Myocyte (in vitro differentiated cells): ENCODE measurements at places on chromosomes 6 and 20. TPM values are rescaled to one million over a fixed set of nuclear protein-coding genes. Genes with fewer than 3 reads are reported as not detected.

- no peak for DNase-seq
Observed at GRCh38 chr6:117008618-117009017, 131.6 kb downstream of the RFX6 start.

Gene PSORS1C2
- total RNA-seq: not detected in 2 replicates

Gene RNF217
- 31.3 and 34.2 TPM in 2 replicates for total RNA-seq

GRCh38 chr6:163191704-163192537, 222.6 kb upstream of the QKI start:
- peak; percentile 60 for DNase-seq

DNA sequence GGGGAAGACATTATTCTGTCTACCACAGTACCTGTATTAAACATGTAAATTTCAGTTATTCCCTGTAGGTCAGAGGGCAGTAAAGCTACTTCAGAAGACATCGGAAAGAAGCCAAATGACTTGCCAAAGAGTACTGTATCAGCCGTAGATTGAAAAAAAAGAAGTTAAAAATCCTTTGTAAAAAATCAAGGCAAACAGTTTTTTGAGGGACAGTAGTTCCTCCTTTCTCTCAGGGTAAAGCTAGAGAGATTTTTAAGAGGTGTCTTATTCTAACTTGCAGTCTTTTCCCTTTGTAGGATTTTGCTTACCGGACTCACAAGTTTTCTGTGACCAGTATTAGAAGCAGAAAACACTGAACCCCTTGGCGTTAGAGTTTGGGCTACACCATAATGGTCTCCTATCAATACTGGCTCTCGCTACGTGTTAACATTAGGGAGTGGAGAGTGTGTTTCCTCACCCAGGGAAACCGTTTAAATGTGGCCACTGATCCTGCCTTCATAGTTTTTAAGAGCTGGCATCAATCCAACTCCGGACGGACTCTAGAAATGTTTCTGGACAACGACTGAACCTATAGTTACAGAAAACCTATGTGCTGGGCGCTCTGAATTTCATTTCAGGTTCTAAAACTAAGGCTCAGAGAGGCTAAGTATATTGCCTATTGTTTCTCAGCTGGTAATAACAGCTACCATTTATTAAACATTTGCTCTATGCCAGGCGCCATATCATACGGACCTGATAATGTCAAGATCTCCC, 1.3 kb upstream of the ASXL1 start:
- no peak for DNase-seq

DNA sequence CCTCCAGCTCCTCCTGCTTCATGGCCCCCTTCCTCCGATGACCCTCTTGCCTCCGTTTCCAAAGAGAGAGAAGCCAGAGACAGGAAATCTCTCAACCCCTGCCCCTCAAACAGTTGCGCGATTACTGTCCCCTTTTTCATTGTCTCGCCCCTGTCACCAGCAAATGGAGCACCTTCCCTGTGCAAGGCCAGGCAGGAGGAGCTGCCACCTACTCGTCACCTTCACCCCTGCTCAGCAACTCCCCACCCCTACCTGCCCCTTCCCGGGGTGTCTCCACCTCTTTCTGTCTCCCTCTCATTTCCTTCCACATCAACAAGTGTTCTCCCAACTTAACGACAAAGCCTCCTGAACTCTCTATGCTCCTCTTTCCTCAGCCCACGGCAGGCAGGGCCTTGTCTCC, 13.7 kb downstream of the PNLDC1 start:
- DNase-seq: no peak

GRCh38 chr6:150517175-150517574, 82.5 kb upstream of the PLEKHG1 start:
- DNase-seq: no peak

DNA sequence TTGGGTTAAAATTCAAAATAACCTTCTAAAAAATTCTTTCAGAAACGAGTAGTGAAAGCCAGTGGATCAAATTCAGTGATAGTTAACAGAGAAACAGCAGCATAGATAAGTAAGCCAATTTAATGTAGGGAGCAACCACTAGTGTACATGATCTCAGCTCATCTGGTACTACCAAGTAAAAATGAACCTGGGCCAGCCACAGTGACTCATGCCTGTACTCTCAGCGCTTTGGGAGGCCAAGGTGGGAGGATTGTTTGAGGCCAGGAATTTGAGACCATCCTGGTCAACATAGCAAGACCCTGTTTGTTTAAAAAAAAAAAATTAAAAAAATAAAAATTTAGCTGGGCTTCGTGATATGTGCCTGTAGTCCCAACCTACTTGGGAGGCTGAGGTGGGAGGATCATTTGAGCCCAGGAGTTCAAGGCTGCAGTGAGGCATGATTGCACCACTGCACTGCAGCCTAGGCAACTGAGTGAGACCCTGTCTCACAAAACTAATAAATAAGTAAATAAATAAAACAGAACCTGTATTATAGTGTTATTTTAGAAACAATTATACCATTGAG, 32.4 kb downstream of the CBFA2T2 start:
- DNase-seq: no peak

- DNase-seq: no peak
Observed at GRCh38 chr6:82953871-82954270, 111.8 kb downstream of the UBE3D start.

DNA sequence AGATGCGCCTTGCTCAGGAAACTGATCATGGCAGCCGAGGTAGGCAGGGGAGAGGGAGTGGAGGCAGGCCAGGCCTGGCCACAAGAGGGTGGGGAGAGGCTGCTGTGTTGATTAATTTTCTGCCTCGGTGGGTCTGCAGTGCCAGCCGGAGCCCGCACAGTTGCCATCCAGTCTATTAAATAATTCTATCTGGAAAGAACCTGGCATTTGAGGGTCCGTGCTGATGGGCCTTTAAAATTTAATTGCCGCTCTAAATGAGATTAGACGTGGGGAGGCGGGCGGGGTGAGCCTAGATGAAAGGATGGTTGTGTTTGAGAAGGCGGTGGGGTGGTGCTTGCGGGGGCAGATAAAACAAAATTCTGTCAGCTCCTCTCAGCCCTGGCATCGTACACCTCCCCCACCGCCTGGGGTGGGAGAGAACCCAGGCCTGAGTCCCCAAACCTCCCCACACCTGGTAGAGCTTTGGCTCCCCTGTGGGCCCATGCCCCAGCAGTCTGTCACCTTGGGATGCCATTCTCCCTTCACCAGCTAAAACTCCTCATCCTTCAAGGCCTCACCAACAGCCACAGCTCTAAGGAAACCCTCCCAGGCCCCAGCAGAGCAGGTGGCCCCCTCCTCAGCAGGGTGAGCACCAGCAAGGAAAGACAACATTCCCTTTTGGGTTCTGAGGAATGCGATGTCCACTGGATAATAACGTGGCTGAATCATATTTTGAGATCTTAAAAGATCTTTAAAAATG, 167.3 kb downstream of the GRM4 start:
- no peak for DNase-seq

GRCh38 chr6:132465530-132466485, 47.1 kb downstream of the STX7 start:
- DNase-seq: no peak

GRCh38 chr6:69816569-69816968, 19.8 kb upstream of the LMBRD1 start:
- no peak for DNase-seq

DNA sequence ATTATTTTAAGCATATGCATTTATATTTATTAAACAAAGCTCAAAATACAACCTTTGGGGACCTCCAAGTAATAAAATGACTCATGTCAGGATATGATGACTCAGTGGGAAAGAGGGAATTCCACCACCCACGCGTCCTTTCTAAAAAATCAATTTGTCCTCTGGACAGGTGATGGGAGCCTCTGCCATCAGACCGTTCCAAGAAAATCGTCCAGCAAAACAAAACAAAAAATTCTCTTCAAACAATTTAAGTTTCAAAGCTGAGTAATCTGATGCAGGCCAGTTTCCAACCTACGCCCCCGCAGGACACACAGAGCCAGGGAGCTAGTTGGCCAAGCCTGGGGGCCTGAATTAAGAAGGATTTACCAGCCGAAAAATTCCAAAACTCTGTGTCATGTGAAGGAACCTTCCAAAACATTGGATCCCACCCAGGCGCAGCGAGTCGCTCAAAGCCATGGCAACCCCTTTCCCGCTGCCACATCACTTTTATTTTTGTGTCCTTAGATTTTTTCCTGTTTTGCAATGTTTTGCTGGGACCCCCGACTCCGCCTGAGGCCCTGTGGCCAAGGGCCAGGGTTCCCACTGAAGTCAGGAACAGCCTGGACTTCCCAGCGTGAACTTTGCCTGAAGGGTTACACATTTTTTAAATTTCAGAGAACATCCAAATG, 95.3 kb downstream of the NFATC2 start:
- DNase-seq: peak; percentile 85

- DNase-seq: peak; percentile 64
Observed at GRCh38 chr6:45487645-45488044, 109.9 kb upstream of the SUPT3H start.

Gene SERINC3
- 82.7 and 96.2 TPM in 2 replicates for total RNA-seq

GRCh38 chr20:61949714-61950640, 115.7 kb downstream of the TAF4 start:
- no peak for DNase-seq

DNA sequence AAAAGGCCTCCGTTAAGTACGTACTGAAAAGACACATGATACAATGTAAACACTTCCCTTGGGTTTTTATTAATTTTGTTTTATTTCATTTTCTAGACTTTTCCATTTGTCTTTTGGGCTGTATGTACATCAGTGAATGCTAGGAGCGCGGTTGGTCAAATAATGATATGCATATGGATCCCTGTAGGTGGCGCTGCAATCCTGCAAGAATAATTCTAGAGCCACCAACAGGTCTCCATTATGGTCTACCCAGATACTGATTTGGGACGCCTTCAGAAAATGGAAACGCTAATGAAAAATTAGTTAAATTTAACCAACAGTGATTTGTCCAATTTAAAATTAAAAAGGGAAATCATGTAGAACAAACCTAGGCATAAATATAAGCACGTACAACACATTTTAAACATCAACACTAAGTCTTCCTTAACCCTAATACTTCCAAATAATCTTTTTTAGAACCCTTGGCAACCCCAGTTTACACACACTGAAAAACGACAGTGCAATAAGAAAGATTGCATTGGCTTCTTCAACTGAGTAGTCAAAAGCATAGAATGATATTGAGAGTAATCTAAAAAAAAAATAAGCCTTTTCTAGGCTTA, 433.5 kb downstream of the RFPL4B start:
- peak; percentile 91 for DNase-seq

- no peak for DNase-seq
Observed at GRCh38 chr6:40251637-40252300, 317.5 kb upstream of the MOCS1 start.

Gene GPX5
- not detected in 2 replicates for total RNA-seq

- no peak for DNase-seq
Observed at GRCh38 chr6:166325383-166326042, 16.8 kb downstream of the SFT2D1 start.

Gene SIRPB1
- 0.19 TPM in 1 of 2 replicates, not detected in the other for total RNA-seq

Gene PLCB4
- total RNA-seq: 1.2 and 5.3 TPM in 2 replicates

Gene LMBRD1
- 37.3 and 43.8 TPM in 2 replicates for total RNA-seq

GRCh38 chr6:161128680-161129196, 137.2 kb downstream of the MAP3K4 start:
- DNase-seq: peak; percentile 27

DNA sequence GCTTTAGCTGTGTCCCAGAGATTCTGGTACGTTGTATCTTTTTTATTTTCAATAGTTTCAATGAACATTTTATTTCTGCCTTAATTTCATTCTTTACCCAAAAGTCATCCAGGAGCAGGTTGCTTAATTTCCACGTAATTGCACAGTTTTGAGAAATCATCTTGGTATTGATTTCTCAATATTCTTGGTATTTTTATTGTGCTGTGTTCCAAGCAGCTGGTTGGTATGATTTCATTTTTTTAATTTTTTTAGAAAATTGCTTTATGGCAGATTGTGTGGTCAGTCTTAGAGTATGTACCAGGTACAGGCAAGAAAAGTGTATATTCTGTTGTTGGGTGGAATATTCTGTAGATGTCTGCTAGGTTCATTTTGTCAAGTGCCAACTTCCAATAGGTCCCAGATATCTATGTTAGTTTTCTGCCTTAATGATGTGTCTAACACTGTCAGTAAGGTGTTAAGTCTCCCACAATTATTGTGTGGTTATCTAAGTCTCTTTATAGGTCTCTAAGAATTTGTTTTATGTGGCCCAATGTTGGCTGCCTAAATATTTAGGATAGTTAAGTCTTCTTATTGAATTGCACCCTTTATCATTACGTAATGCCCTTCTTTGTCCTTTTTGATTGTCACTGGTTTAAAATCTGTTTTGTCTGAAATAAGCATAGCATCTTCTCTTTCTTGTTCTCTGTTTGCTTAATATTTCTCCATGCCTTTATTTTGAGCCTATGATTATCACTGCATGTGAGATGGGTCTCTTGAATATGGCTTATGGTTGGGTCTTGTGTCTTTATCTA, 366.9 kb upstream of the IRAK1BP1 start:
- DNase-seq: no peak

GRCh38 chr6:69825904-69826303, 29.1 kb upstream of the LMBRD1 start:
- peak; percentile 25 for DNase-seq

GRCh38 chr6:16844183-16844582, 82.9 kb upstream of the ATXN1 start:
- no peak for DNase-seq

GRCh38 chr6:44020664-44021425, 106.4 kb downstream of the MRPL14 start:
- no peak for DNase-seq

GRCh38 chr6:26161322-26161721, 74.1 kb downstream of the HFE start:
- DNase-seq: no peak

GRCh38 chr6:169895000-169895759, 143.8 kb downstream of the ERMARD start:
- DNase-seq: no peak

GRCh38 chr20:61303675-61304074, 51.6 kb downstream of the CDH4 start:
- no peak for DNase-seq

Gene TRIM15
- not detected in 2 replicates for total RNA-seq

- no peak for DNase-seq
Observed at GRCh38 chr20:62759981-62760431, 36.3 kb upstream of the MRGBP start.

Gene WFDC11
- not detected in 2 replicates for total RNA-seq
